ENCODE measurements at places on chromosomes 13 and 19.

- DNase-seq, result no peak
Measured at GRCh38 chr13:77911751-77912150, 6.9 kb downstream of the EDNRB start.

GRCh38 chr13:36154567-36155291 lies 23.5 kb upstream of the DCLK1 start:
- no peak for DNase-seq

DNA sequence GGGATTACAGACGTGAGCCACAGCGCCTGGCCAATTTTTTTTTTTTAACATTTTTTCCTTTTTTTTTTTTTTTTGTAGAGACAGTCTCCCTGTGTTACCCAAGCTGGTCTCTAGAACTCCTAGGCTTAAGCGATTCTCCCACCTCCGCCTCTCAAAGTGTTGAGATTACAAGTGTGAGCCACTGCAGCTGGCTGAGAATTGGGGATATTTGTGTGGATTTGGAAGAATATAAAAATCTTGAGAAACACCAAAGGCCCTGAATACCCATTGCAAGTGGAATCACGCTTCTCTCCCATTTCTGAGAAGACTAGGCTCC lies 79.9 kb upstream of the ABCC4 start:
- no peak for DNase-seq

DNA sequence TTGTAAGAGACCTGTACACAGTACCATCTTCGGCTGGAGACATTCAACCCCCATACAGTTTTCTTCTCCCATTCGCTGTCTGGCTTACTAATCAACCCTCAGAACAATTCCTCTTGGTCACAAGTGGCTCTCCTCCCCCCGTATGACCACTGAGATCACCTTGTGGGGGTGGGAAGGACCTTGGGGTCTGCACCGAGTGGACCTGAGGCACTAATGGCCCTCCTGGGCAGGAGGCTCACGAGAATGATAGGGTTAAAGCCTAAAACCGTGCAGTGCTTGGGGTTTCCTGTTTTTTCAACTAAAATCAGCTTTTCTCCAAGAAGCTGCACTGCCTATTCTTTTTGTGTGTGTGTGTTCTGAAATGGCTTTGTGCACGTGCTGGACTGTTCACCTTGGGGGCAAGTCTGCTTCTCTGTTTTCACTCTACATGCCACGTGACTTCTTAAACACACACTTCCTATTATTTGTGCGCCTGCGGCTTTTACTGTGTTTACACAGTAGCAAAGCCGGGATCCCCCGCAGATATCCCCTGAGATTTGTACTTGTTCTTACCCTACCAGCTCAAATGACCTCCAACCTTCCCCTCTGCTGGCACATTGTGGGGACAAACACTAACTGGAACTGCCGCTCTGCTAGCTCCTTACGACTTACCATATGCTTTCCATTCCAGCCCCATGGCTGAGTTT lies 12.3 kb downstream of the RBM26 start:
- no peak for DNase-seq

DNA sequence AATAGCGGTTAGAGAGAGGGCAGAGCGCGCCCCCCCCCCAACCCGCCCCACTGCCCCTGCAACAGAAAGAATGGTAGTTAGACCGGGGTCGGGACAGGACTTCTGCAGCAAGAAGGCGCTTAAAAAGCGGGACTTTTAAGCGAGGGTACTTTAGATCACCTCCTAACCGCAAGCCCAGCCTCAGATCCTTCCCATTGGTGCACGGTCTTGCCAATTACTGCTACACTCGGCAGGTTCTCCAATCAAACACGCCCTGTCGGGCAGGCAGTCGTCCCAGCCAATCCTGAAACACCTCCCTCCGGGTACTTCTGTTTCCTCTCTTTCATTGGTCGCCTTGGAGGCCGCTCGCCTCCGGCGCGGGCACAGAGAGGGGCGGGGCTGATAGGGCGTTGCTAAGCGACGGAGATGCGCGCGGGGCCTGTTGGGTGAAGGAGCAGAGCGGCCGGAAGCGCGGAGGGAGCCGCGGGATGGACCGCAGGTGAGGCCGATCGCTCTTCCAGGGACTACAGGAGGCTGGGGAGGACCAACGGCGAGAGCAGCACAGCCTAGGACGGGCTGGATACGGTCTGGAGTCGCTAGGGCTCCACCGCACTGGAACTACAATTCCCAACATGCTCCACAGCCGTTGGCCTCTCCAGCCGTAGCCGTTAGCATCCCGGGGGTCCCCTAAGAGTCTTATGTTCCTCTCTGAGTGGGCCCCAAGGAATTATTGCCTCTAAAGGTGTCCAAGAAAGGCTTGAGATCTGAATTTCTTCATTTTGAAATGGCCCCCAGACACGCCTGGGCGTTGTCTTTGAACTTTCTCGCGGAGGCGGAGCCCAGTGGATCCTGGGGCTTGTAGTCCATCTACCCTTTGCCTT lies at the start of gene PROSER3:
PROSER3 (plus strand) TSS at position 428 of the 860 bp plus-strand sequence; CDS start at position 468, 40 bp downstream.
- peak; percentile 99 for DNase-seq

GRCh38 chr19:8626842-8627241 lies 3.6 kb upstream of the NFILZ start:
- DNase-seq, result no peak

GRCh38 chr13:98706446-98707110 lies 45.9 kb downstream of the SLC15A1 start:
- no peak for DNase-seq

- DNase-seq, result no peak
Measured at GRCh38 chr13:112448621-112449544, 72.7 kb downstream of the SPACA7 start.

- DNase-seq, result no peak
Measured at GRCh38 chr13:46154136-46154801, 27.7 kb downstream of the LCP1 start.

DNA sequence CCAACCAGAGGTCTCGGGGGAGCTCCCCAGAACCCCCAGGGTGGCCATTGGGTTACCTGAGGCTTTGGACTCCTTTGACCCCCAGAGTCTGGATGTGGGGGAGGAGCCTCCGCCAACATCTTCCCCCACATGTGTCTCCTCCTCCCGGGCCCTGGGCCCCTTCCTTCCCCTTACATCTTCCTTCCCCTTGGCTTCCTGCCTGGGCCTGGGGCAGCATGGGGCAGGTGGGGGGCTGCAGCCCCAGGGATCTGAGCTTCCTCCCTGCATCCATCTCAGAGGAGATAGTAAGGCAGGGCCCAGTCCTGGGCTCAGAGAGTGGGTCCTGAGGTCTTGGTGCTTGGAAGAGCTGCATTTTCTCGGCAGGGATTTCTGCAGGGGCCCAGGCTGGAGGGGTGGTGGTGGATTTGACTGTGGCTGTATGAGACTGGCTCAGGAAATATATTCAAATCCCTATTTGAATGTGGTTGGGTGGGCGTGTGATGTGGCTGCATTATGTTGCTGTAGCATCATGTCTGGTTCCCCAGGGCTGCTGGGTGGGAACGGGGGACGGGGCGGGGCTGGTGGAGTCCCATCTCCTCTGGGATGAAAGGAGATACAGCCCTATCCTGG lies 919 bp downstream of the VAV1 start:
- DNase-seq, result no peak

DNA sequence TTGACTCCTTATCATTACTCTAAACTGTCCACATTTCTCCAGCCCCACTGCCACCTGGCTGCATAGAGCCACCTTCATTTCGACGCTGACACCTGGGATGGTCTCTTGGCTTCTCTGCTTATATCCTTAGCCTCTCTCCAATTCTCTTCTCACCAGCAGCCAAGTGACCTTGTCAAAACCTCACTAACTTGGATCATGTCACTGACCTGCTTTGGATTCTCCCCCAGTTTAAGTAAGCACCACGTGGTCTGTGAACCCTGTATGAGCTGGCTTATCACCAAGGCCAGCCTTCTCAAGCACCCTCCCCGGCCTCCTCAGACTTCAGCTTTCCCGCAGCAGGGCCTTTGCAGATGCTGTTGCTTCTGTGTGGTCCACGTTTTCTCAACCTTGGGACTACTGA lies 12.3 kb upstream of the GGACT start:
- no peak for DNase-seq

DNA sequence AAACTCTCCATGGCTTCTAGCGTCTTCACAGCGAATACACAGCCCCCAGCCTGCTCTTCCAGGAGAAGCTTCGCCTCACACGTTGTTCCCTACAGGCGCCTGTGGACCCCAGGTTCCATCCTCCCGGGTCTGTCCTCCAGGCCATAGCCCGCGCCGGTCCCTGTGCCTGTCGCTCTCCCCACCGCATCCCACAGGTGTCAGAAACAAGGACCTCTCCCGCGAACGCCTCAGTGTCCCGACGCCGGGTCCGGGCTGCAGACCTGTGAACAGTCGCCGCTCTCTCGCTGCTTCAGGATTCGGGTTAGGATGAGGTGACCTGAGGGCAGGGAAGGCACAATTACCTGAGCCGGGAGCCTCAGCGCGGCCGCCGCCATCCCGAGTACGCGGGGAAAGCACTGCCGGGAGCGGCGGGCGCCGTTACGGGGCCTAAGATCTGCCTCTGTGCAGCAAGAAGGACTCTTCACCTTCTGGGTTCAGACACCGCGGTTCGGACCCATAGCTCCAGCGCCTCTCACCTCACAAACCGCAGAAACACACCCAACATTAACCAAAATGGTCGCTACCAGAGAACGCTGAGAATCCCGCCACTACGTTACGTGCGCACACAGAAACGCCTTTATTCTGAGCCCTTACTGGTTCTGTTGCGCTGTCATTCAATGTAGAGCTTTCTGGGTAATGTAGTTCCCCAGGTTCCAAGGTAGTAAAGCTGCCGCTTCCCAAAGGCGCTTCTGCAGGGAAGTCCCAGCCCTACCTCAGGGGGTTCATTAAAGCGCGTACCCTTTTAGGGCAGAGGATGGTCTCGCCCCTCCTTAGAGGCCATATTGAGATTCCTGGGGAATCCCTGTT lies at the start of gene ZNF418:
ZNF418 (minus strand) TSS at position 583 of the 846 bp plus-strand sequence. CDS start 1,580 bp downstream, outside the sequence.
- no peak for DNase-seq

- no peak for DNase-seq
Measured at GRCh38 chr13:48749144-48749543, 95.4 kb downstream of the CYSLTR2 start.

- peak; percentile 36 for DNase-seq
Measured at GRCh38 chr19:800360-801029, 3.2 kb downstream of the PTBP1 start.
